H1 (cell line): ENCODE measurements at places on chromosomes 2 and 18.

DNA sequence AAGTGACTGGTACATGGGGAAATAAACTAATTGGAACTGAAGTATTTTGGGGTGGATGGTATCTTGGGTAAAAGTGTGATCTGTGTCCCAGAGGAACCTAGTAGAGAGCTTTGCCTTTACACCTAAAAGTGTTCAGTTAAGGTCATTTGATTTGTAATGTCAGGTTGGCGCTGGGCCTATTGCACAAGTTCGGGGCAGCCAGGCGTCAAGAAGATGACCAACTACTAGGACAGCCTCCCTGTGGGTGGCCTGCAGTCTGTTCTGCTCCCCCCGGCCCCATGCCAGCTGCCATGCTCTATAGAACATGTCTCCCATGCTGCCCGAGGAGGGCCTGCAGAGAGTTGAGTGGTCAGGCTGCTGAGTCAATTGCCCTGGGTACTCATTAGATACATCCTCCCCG, 10.1 kb downstream of the RRM2 start:
- no peak for DNase-seq

DNA sequence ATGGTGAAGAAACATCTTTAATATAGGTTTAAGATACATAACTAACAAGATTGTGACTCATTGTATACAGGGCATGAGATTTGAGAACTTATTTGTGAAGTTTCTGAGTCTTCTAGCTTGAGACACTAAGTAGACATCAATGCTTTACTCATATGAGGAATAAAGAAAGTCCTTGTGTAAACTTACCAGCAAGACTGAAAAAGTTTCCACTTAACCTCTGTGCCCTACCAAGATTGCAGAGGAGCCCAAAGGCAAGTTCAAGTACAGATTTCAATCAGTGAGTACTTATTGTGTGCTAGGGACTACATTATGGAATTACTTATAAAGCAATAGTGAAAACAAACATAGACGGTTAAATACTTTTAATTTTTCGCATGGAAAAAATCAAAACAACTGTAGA, 1041.2 kb upstream of the CELF4 start:
- DNase-seq = no peak

DNA sequence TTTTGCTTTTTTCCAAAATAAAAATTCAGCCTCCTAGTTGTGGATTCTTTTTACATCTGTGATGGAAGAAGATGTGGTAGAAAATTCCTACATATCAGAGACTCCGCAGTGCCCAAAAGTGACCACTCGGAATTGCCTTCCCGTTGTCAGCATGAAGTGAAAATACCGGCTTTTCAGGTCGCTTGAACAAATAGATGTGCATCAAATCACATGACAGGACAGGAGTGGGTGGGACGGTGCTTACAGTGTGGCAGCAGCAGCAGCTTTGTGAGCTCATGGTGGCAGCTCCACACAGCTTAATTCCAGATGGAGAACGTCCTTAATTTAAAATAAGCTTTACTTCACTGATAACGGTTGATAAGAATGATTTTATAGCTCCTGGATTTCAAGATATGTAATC, 20.3 kb downstream of the SALL3 start:
- DNase-seq = no peak

DNA sequence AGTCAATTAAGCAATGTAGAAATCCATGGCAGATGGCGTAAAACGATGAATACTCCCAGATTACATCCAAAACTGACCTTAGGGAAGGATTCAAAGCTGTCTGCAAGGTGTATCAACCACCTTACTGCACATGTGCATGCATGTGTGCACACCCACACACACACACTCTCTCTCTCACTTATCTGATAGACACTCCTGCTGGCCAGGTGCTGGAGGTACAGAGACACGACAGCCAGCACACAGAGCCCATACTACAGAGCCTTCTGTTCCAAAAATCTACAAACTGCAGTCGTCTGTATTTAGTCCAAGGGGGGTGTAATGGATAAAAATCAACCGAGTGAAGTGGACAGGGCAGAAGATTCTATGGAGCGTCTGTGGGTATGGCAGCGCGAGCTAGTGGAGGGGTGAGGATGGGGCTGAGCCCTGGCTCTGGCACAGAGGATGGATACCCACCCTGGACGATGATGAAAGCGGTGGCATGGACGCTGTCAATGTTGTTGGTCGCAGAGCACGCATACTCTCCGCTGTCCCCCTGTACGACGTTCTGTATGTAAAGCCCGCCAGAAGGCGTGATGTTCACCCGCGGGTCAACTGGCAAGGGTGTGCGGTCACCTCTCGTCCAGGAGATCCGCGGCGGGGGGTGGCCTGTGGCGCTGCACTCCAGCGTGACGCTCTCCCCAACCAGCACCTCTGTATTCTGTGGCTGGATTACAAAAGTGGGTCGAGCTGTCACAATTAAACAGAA, 78.4 kb downstream of the PXDN start:
- DNase-seq = peak; percentile 38

- no peak for DNase-seq
Measured at GRCh38 chr2:60046529-60046928, 506.9 kb downstream of the BCL11A start.

- DNase-seq = no peak
Measured at GRCh38 chr2:67842375-67842959, 220.3 kb downstream of the C1D start.

DNA sequence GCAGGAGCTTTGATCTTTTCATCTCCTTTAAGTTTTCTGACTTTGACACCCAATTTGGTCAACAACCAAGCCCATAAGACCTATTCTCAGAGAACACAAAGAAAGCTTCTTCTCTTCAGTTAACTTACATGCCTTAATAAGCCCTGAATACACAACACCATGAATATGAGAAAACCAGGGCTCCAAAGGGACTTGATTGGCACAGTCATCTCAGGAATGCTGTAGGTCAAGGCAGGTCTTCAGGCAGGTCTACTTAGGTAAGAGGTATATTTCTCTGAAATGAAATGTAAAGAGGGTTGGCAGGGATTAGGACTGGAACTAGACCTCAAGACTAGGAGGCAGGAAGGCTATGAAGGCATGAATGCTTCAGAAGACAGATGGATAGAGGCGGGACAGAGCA, 24.4 kb upstream of the EIF2AK3 start:
- DNase-seq = no peak

- no peak for DNase-seq
Measured at GRCh38 chr2:45962177-45962921, 310.9 kb downstream of the PRKCE start.

GRCh38 chr2:208671886-208672680, 265.5 kb downstream of the PTH2R start:
- no peak for DNase-seq

DNA sequence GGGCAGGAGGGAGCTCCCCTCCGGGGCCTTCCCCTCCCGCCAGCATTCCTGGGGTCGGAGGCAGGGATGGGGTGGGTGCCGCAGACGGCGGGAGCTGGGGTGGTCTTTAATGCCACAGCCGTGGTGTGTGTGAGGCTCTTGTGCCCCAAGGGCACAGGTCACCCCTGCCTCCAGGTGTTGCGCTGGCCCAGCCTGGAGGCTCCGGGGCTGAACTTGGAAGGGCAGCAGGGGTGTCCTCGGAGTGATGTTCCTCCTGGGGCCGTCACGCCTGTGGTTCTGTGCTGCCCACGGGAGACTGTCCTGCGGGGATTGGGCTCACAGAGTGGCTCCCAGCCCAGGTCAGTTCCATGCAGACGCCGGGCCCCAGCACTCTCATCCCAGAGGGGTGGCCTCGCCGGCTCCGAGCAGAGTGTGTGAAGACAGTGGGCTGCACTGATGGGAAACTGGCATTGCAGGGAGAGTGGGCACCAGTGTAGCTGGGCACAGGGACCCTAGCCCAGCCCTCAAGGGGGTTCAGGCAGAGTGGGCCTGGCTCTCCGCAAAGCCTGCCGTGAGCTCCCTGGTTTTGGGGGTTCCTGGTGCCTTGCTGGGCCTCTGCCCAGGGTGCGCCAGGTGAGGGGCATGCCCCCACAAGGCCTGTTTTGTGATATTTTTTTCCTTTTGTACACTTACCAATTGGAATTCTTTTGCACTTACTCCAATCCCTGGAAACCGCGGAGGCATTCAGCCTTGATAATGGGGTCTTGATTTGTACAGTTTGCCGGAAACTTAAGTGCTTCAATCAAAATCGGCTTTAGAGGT, 56.7 kb downstream of the NFATC1 start:
- no peak for DNase-seq

DNA sequence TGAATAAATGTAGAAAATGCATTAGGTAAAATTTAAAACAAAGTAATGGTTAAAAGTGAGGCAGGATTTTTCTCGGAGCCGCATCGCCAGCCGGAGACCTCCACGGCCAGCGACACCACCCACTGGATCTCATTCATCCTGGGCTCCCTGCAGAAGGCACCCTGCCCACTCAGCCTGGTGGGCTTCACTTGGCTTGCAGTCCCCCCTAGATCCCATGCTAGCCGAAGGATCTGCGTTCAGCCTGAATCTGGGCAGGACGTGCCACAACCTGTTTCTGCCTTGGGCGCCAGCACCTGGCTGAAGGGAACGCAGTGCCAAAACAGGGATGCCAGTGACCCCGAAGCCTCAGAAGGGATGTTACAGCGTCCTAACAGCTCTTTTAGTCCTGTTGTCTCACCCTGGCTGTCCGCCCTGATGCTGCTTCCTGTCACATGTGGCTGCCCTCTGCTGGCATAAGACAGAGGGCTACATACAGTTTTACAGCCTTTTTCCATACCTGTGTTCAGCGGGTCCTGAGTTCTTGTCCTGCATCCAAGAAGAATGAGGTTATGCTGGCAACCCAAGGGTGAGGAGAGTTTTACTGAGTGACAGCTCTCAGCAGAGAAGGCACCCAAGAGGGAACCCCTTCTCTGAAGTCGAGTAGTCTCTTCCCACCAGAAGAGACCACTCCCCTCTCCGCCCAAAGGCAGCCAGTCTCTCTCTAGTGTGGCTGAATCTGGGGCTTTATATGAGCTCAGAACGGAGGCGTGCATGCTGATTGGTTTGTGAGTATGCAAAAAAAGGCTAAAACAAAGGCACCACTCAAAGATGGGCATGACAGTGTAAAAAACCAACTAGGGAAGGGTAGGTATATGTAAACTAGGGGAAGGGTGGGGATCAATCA, 173.1 kb upstream of the GYPC start:
- peak; percentile 5 for DNase-seq

DNA sequence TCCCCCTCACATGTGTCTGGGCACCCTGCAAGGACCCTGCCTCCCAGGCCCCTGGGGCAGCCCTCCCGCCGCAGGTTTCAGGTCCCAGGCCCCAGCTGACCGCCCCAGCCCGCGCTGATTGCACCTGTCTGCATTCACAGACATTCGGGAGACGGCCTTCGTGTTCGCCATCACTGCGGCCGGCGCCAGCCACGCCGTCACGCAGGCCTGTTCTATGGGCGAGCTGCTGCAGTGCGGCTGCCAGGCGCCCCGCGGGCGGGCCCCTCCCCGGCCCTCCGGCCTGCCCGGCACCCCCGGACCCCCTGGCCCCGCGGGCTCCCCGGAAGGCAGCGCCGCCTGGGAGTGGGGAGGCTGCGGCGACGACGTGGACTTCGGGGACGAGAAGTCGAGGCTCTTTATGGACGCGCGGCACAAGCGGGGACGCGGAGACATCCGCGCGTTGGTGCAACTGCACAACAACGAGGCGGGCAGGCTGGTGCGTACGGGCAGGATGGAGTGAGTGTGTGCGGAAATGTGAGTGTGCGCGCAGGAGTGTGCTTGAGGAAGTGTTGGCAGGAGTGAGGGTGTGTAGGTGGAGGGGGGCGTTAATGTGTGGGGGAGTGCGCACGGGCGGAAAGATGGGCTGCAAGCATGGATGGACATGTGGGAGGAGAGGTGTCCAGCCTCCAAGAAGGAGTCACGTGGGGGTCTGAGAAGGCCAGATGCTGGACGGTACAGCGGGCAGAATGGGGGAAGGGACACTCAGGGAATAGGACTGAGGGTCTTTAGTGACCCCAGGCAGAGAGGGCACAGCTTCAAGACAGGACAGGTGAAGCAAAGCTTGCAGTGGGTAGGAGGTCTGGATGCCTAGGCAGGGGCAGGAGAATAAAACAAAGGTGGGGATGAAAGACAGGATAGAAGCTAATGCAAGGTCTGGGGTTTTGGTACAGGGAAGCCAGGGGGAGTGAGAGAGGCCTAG, 9.0 kb upstream of the WNT10A start:
- DNase-seq = no peak

DNA sequence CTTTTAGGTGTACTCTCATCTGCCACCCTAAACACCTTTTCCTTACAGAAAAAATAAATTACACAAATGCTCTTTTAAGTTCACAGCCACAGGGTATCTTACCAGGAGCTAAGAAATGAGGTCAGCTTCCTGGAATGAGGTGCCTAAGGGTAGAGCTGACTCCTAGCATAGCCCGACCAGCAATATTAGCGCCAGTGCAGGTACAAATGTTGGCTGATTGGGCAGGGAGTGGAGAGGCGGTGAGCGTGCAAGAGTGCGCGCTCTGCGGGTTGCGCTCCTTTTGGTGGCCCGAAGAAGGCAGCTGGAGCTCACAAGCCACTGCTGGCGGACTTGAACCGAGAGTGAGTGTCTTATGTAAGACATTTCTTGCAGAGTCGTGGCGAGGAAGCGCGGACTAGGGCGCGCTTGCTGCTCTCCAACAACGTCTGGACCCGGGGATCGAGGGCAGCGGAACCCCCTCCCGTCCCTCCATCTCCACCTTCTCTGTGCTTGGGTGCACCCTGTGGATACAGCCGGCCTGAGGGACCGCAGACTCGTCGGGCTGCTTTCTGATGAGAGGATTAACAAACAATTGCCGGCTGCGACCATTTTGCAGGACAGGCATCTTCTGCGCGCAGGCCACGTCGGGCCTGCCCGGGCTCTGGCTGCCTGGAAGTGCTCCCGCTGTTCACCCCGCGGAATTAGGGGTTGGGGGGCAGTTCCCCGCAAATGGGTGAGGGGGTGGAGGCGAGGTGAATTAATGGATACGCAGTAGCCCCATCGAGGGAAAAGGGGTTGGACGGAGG, 17.3 kb downstream of the BOLA3 start:
- DNase-seq = no peak

DNA sequence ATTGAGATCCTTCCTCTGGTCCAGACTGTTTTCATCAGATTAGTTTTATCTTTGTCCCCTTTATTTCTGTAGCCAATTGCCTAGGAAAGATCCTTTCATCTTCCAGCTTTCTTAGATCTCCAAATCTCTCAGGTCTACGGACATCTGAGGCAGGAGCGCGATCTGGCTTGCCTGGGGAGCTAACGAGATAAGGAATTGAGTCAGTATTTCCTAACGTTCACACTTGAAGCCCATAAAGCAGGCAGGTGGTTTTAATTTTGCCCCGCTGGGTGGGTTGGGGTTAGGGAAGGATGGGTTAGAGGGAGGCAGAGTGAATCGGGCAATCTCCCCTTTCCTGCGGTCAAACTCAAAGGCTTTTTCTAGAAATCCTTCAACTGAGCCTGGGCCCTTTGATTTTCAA, 727 bp upstream of the TTLL4 start:
- no peak for DNase-seq

- no peak for DNase-seq
Measured at GRCh38 chr18:47522359-47522758, 270.9 kb upstream of the SKOR2 start.
